ENCODE measurements at places on chromosomes 3 and 15.

- H3K27me3 ChIP-seq = no peaks in the 10 kb centered on the region
- no peaks in the 10 kb centered on the region for H3K36me3 ChIP-seq
- peak overlapping the region; percentile 44 for H3K4me3 ChIP-seq
- peak overlapping the region; percentile 83 for H3K27ac ChIP-seq
- peak; percentile 84 for DNase-seq
Measured at GRCh38 chr3:36911990-36912804, 32.7 kb downstream of the TRANK1 start.

DNA sequence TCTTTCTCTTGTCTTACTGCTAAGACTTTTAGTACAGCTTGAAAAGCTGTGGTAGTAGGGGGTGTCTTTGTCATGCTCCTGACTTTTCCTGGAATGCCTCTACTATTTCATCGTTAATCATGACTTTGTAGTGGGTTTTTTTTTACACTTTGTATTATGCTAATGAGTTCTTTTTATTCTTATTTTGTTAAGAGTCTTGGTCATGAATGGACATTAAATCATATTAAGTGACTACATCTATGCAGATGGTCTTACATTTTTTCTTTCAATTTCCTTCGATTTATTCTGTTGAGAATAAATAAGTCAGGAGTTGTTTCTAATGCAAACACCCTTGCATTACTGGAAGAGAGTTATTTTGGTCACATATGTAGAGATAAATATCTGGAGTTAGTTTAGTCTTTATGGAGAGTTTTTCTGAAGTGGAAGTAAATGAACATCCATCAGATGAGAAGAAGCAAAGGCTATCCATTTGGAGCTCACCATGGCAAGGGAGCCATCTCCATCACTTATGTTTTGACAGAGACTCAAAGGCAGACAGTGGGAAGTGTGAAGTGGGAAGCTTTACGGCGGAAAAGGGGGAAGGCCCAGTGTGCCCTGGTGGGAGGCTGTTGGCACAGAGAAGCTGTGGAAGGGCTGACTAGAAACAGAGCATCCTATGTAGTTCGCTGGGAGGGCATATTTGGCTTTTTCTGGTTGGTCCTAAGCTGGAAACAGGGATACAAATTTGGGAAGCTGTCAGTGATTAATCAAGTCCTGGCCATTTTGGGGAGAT, 73.1 kb upstream of the PRR23E start:
- DNase-seq = no peak
- no peak overlapping the region for H3K27ac ChIP-seq
- H3K4me3 ChIP-seq = no peak overlapping the region
- no peaks in the 10 kb centered on the region for H3K36me3 ChIP-seq

- H3K4me1 ChIP-seq = peaks cover 57% of the 10 kb centered on the region
- no peaks in the 10 kb centered on the region for H3K27me3 ChIP-seq
- H3K27ac ChIP-seq = no peak overlapping the region
- DNase-seq = no peak
- H3K36me3 ChIP-seq = no peaks in the 10 kb centered on the region
Measured at GRCh38 chr3:52193065-52193464, 4.9 kb upstream of the ALAS1 start.

DNA sequence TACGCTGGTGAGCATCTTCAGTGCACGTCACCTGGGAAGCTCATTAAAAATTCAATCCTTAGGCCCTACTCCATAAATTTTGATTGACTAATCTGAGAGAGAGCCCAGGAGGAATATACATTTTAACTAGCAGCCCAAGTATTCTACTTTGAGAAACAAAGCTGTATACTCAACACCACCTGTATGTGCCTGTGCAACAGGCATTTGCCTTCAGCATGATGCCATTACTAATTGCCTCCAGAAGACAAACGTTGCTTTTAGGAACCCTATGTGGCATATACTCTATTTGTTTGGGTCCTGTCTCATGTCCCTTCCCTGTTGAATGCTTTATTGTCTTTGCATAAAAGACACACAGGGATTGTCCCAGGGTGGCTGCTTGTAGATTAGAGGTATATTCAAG, 7.7 kb downstream of the ASTE1 start:
- no peaks in the 10 kb centered on the region for H3K27me3 ChIP-seq
- peaks cover 24% of the 10 kb centered on the region for H3K4me1 ChIP-seq
- peaks cover 50% of the 10 kb centered on the region for H3K36me3 ChIP-seq
- DNase-seq = no peak
- no peak overlapping the region for H3K27ac ChIP-seq

DNA sequence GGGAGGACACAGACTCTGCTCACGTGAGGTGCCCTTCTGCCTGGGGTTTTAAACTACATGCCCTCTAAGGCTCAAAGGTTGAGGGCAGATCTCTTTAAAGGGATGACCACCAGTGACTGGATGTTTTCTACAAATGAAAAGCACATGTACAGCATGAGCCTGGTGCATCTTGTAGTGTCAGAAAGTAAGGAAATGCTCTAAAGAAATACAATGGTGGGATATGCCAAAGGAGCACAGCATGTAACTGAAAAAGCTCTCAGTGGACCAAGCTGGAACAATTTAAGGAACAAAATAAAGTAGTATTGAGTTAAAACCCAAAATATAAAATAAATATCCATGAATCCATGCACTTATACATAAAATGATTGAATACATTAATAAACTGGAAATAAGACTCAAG, 78.3 kb upstream of the SEMA6D start:
- no peaks in the 10 kb centered on the region for H3K36me3 ChIP-seq
- H3K4me3 ChIP-seq = no peak overlapping the region
- no peaks in the 10 kb centered on the region for H3K4me1 ChIP-seq
- H3K27ac ChIP-seq = no peak overlapping the region
- H3K27me3 ChIP-seq = no peaks in the 10 kb centered on the region

GRCh38 chr3:24270204-24270691, 224.4 kb downstream of the THRB start:
- no peaks in the 10 kb centered on the region for H3K4me1 ChIP-seq
- H3K27ac ChIP-seq = no peak overlapping the region
- no peak overlapping the region for H3K4me3 ChIP-seq
- DNase-seq = no peak

GRCh38 chr15:33315044-33315443, 4.3 kb downstream of the RYR3 start:
- DNase-seq = no peak
- no peak overlapping the region for H3K4me3 ChIP-seq
- H3K4me1 ChIP-seq = no peaks in the 10 kb centered on the region

DNA sequence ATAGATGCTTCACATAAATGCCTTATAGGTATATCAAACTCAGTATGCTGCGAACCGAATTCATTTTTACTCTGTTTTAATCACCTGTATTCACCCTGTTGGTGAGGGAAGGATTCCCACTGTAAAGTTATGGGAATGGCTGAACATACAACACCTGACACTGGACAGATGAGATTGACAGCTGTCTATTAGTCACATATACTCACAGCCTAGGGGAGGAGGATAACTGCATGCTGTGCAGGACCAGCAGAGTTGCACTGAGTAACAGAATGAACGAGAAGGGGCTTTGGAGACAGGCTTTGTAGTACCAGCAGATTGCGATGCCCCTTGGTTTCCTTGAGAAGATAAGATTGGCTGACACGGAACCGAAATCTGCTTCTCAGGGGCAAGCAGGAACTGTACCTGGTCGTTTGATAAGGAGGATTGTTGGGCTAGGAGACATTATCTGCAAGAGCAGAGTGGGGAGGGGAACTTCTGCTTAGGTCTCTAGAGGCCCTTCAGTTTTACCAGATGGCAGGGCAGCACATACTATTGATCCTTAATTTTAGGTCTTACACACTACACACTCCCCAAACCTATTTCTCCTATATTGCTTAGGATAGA, 43.5 kb upstream of the SLC22A13 start:
- H3K27ac ChIP-seq = no peak overlapping the region
- no peaks in the 10 kb centered on the region for H3K4me1 ChIP-seq
- no peaks in the 10 kb centered on the region for H3K27me3 ChIP-seq
- no peak for DNase-seq
- peaks cover 35% of the 10 kb centered on the region for H3K36me3 ChIP-seq

GRCh38 chr15:57640930-57641682, 49.4 kb downstream of the MYZAP start:
- H3K4me3 ChIP-seq = no peak overlapping the region
- H3K27ac ChIP-seq = no peak overlapping the region
- DNase-seq = no peak
- no peaks in the 10 kb centered on the region for H3K27me3 ChIP-seq
- no peaks in the 10 kb centered on the region for H3K4me1 ChIP-seq
- no peaks in the 10 kb centered on the region for H3K36me3 ChIP-seq

DNA sequence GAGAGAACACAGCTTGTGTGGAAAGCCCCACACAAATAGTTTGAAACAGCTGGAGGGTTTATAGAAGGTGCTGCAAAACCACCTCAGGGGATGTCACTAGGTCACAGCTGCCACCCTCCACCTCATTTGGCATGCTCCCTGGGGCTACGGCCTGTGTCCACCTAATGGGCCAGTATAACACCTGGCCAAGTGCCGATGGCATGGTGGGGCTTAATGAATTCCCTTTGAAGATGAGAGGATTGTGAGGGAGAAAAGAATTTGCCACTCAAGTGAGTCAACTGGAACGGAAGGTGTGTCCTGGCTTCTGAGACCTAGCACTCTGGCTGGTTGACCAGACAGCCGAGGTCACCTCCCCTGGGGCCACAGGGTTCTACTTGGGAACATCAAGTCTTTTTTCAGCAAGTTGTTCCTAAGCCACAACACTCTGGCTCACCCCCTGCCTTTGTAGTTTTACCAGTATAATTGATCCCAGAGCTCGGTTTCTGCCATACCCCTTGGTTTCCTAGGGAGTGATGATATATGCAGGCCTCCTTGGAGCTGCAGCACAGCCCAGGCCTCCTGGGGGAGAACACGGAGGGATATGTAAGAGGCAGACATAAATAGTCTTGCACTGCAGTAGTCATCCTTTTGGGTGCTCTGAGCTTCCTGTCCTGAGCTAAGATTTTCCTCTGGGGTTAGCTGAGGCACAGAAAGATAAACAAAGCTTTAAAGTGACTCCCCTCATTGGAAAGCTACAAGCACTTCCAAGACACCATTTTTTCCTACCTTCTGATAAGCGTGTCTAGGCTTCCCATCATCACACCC, 178.2 kb upstream of the LPP start:
- H3K27me3 ChIP-seq = no peaks in the 10 kb centered on the region
- H3K4me3 ChIP-seq = no peak overlapping the region
- H3K27ac ChIP-seq = no peak overlapping the region
- no peaks in the 10 kb centered on the region for H3K36me3 ChIP-seq
- DNase-seq = no peak

DNA sequence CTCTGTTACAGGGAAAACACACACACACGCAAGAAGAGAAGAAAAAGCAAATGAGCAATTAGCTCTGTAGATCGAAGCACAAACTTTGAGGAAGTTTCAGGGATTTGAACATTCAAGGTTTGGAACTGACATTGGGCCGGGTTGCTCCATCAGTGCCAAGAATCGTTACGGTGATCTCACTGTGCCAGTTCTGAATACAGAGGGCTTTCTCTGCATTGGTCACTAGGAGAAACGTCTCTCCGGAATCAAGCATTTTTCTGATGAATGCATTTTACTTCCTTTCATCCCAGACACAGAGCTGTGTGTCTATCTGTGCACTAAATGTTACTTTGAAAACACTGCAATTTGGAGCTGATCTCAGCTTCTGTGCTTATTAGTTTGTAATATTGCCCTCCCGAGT, 11.2 kb downstream of the HRH1 start:
- H3K4me1 ChIP-seq = peaks cover 16% of the 10 kb centered on the region
- DNase-seq = no peak
- H3K27ac ChIP-seq = no peak overlapping the region
- H3K36me3 ChIP-seq = no peaks in the 10 kb centered on the region
- no peak overlapping the region for H3K4me3 ChIP-seq

DNA sequence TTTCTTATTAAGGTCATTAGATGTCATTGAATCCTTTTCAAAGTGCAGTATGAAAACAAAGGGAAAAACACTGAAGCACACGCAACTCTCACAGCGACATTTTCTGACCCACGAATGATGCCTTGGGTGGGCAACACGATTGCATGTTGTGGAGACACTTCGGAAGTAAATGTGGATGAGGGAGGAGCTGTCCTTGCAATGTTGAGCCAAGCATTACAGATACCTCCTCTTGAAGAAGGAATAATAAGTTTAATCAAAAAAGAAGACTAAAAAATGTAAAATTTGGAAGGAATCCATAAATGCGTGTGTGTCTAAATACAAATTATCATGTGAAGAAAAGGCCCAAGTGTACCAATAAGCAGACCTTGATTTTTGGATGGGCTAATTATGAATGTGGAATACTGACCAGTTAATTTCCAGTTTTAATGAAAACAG, 16.9 kb downstream of the THBS1 start:
- no peak for DNase-seq
- no peak overlapping the region for H3K4me3 ChIP-seq
- no peaks in the 10 kb centered on the region for H3K4me1 ChIP-seq
- no peak overlapping the region for H3K27ac ChIP-seq
- H3K36me3 ChIP-seq = peaks cover 17% of the 10 kb centered on the region

DNA sequence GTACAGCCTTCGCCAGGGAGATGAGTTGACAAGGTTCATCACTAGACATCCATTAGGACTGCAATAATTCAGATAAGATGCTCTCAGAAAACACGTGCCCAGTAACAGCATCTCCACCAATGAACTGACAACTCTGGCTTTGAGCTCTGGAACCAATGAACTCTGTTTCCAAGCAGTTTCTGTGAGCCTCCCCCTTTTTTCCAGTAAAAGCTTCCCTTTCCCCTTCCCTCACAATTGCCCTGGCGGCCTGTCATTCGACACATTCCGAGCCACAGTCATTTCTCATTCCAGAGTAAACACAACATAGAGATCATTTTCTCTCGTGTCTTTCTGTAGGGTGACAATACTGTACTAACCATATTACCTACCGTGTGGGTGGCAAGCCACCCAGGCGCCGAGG, 3.6 kb downstream of the PLA2G4D start:
- no peaks in the 10 kb centered on the region for H3K4me1 ChIP-seq
- no peaks in the 10 kb centered on the region for H3K36me3 ChIP-seq
- no peaks in the 10 kb centered on the region for H3K27me3 ChIP-seq
- H3K27ac ChIP-seq = no peak overlapping the region
- DNase-seq = no peak

DNA sequence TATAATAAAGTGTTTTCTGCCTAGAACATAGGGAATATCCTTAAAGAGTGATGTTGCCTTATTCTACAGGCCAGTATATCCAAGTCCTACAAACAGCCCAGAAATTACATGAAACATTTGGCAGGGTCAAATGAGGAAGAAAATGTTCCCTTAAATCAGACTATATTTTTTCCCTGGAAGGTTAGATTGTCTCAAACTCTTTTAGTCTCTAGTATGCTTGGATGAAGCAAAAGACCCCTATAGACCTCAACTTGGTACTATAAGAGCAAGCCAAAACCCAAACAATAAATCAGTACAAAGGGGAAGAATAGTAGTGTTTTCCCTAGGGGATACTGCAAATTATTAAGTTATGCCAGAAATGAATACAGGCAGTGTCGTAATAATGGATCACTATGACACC, 310.2 kb downstream of the SLC9A9 start:
- no peaks in the 10 kb centered on the region for H3K36me3 ChIP-seq
- H3K27me3 ChIP-seq = no peaks in the 10 kb centered on the region
- no peak overlapping the region for H3K4me3 ChIP-seq
- H3K27ac ChIP-seq = no peak overlapping the region
- H3K4me1 ChIP-seq = no peaks in the 10 kb centered on the region

- no peaks in the 10 kb centered on the region for H3K27me3 ChIP-seq
- peak overlapping the region; percentile 34 for H3K27ac ChIP-seq
- DNase-seq = peak; percentile 65
Measured at GRCh38 chr15:43808960-43809678, 8.7 kb downstream of the HYPK start.

- H3K27me3 ChIP-seq = no peaks in the 10 kb centered on the region
- no peak overlapping the region for H3K27ac ChIP-seq
- DNase-seq = no peak
- H3K4me3 ChIP-seq = no peak overlapping the region
- no peaks in the 10 kb centered on the region for H3K36me3 ChIP-seq
- no peaks in the 10 kb centered on the region for H3K4me1 ChIP-seq
Measured at GRCh38 chr3:50749822-50750221, 75.1 kb downstream of the DOCK3 start.

All from CD14-positive monocyte (primary cell).